ENCODE measurements at places on chromosomes 7 and 10. TPM values are rescaled to one million over a fixed set of nuclear protein-coding genes. Genes with fewer than 3 reads are reported as not detected.

CARD11 gene
- not detected for polyA plus RNA-seq

PTPN20 gene
- 0.70 TPM for polyA plus RNA-seq

ATOH7 gene
- polyA plus RNA-seq = 0.12 TPM

SPDYE16 gene
- 0.10 TPM for polyA plus RNA-seq

CRYGN gene
- polyA plus RNA-seq = not detected

CALML5 gene
- polyA plus RNA-seq = not detected

GRCh38 chr10:105017116-105017515 is 376.0 kb downstream of the SORCS3 start:
- H3K27ac ChIP-seq = no peak overlapping the region
- no peaks in the 10 kb centered on the region for H3K27me3 ChIP-seq
- no peaks in the 10 kb centered on the region for H3K4me1 ChIP-seq
- no peak overlapping the region for H3K4me3 ChIP-seq

DNA sequence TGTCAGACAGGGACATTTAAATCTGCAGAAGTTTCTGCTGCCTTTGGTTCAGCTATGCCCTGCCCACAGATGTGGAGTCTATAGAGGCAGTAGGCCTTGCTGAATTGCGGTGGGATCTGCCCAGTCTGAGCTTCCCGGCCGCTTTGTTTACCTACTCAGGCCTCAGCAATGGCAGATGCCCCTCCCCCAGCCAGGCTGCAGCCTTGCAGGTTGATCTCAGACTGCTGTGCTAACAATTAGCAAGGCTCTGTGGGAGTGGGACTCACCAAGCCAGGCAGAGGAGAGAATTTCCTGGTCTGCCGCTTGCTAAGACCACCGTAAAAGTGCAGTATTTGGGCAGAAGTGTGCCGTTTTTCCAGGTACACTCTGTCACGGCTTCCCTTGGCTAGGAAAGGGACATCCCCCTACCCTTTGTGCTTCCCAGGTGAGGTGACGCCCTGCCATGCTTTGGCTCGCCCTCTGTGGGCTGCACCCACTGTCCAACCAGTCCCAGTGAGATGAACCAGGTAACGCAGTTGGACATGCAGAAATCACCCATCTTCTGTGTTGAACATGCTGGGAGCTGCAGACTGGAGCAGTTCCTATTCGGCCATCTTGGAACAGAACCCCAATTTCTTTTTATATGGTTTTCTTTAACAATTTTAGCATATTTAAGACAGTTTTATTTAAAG is 28.4 kb upstream of the VWDE start:
- H3K27ac ChIP-seq = no peak overlapping the region
- no peaks in the 10 kb centered on the region for H3K4me1 ChIP-seq
- DNase-seq = no peak

DNA sequence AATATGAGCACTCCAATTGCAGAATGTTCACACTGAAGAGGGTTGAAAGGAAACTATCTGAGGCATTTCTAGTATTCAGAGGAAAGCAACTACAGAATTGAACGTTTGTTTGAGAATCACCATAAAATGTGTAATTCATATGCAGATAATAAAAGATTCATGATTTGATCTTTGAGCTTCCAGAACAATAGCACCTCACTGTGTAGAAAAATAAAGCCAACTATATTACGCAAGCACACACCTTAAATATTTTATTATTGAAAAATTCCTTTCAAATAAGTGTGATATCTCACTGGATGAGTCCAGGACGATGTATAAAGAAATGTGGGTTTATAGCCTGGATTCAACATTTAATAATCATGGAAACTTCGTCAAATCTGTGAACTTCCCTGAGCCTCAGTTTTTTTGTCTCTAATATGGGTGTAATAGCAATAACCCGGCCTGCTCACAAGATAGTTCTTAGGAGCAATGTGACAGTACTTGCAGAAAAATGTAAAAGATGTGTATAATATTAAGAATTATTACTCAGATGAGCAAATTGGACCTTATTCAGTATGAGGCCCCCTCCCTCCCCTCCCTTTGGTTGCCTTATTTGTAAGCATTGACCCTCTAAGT is 11.5 kb upstream of the CAV2 start:
- peaks cover 1% of the 10 kb centered on the region for H3K4me1 ChIP-seq
- no peaks in the 10 kb centered on the region for H3K36me3 ChIP-seq
- no peak overlapping the region for H3K4me3 ChIP-seq
- no peaks in the 10 kb centered on the region for H3K27me3 ChIP-seq
- H3K27ac ChIP-seq = no peak overlapping the region
- no peak for DNase-seq

- no peaks in the 10 kb centered on the region for H3K36me3 ChIP-seq
- H3K27me3 ChIP-seq = no peaks in the 10 kb centered on the region
- DNase-seq = no peak
- no peak overlapping the region for H3K27ac ChIP-seq
- H3K4me1 ChIP-seq = peaks cover 21% of the 10 kb centered on the region
Observed at GRCh38 chr7:4009211-4010060, 672.7 kb upstream of the FOXK1 start.

DNA sequence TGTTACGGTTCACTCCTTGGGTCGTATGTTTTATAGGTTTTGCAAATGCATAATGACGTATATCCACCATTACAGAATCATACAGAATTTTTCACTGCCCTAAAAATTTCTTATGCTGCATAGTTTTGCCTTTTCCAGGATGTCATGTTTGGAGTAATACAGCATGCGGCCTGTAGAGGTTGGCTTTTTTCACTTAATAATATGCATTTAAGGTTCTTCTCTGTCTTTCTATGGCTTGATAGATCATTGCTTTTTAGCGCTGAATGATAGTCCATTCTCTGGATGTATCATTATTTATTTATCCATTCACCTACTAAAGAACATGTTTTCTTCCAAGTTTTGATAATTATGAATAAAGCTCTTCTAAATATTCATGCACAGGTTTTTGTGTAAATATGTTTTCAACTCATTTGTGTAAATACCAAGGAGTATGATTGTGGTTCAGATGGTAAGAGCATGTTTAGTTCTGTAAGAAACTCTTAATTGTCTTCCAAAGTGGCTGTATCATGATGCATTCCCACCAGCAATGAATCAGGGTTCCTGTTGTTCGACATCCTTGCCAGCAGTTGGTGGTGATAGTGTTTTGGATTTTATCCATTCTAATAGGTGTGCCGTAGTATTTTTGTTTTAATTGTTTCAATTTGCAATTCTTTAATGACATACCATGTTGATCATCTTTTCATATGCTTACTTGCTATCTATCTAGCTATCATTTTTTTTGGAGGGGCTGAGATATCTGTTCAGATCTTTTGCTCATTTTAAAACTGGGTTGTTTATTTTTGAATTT is 531.2 kb upstream of the GHITM start:
- no peaks in the 10 kb centered on the region for H3K27me3 ChIP-seq
- H3K4me3 ChIP-seq = no peak overlapping the region
- H3K4me1 ChIP-seq = peaks cover 3% of the 10 kb centered on the region
- DNase-seq = no peak
- no peaks in the 10 kb centered on the region for H3K36me3 ChIP-seq

- H3K4me1 ChIP-seq = peaks cover 27% of the 10 kb centered on the region
- no peaks in the 10 kb centered on the region for H3K27me3 ChIP-seq
- DNase-seq = no peak
Observed at GRCh38 chr7:112071856-112072255, 134.3 kb downstream of the DOCK4 start.

- no peak for DNase-seq
- no peaks in the 10 kb centered on the region for H3K36me3 ChIP-seq
- H3K4me3 ChIP-seq = no peak overlapping the region
- H3K27me3 ChIP-seq = no peaks in the 10 kb centered on the region
Observed at GRCh38 chr10:108411206-108411605, 1246.7 kb upstream of the SORCS1 start.

- H3K4me1 ChIP-seq = no peaks in the 10 kb centered on the region
- DNase-seq = peak; percentile 45
- H3K27ac ChIP-seq = no peak overlapping the region
Observed at GRCh38 chr10:121696854-121697253, 98.6 kb upstream of the FGFR2 start.

GRCh38 chr7:33562996-33563395 is 342.3 kb upstream of the BMPER start:
- H3K4me3 ChIP-seq = no peak overlapping the region
- no peaks in the 10 kb centered on the region for H3K4me1 ChIP-seq
- no peak overlapping the region for H3K27ac ChIP-seq
- no peaks in the 10 kb centered on the region for H3K36me3 ChIP-seq

DNA sequence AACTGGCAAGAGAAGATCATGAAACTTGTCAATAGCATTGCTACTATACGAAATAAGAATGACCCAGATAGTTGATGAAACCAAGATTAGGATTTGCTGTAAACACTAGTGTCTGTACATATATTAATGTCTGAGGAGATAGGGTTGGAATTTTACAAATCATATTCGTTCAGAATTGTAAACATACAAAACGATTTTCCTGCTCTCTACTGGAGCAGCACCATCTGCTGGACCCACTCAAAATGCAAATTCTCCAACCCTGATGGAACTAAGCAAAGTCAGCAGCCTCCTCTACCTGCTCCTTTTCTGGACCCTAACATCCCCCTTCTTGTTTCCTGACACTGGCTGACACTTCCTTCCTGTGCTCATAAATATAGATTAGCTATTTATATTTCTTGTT is 29.4 kb upstream of the SGMS1 start:
- H3K36me3 ChIP-seq = no peaks in the 10 kb centered on the region
- no peak overlapping the region for H3K4me3 ChIP-seq
- H3K27ac ChIP-seq = no peak overlapping the region

- H3K27ac ChIP-seq = no peak overlapping the region
Observed at GRCh38 chr10:100347568-100348195, 649 bp downstream of the SCD start.

DNA sequence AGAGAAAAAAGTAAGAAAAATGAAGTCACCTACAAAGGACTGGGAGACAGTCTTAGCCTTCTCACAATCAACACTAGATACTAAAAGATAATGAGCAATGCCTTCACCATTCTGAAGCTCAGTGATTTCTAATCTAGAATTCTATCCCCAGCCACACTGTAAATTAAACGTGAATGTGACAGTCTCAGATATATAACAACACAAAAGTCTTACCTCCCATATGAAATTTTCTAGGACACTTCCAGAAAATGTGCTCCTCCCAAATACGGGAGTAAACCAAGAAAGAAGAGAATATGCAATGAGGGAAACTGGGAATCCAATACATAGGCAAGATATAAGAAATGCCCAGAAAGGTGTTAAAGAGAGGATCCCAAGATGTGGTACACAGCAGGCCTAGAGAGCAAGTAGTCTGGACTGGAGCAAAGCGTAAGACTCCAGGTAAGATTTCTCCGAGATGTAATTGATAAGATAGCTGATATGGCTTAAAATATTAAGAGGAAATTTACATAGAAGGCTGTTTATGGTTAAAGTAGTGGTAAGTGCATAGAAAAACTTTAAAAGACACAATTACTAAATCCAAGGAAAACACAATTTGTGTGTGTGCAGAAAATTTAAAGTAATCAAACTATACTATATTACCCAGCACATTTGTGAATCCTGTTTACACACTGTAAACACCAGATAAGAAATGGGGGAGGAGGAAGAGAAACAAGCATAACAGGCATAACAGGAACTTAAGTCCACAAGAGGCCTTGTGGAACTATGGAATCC is 44.1 kb downstream of the SGMS1 start:
- no peak for DNase-seq
- no peak overlapping the region for H3K4me3 ChIP-seq
- H3K27me3 ChIP-seq = no peaks in the 10 kb centered on the region
- H3K27ac ChIP-seq = no peak overlapping the region
- peaks cover 25% of the 10 kb centered on the region for H3K4me1 ChIP-seq

- peaks cover 24% of the 10 kb centered on the region for H3K4me1 ChIP-seq
- no peaks in the 10 kb centered on the region for H3K27me3 ChIP-seq
- DNase-seq = peak; percentile 21
- no peaks in the 10 kb centered on the region for H3K36me3 ChIP-seq
- no peak overlapping the region for H3K27ac ChIP-seq
Observed at GRCh38 chr10:18233775-18234174, 93.6 kb downstream of the CACNB2 start.
